ENCODE measurements at places on chromosomes 6 and 20.

GRCh38 chr6:22800451-22800850, 231.1 kb downstream of the HDGFL1 start:
- no peak for DNase-seq

- no peak for DNase-seq
These were observed 122.2 kb downstream of the ZDHHC14 start for GRCh38 chr6:157503018-157503747.

DNA sequence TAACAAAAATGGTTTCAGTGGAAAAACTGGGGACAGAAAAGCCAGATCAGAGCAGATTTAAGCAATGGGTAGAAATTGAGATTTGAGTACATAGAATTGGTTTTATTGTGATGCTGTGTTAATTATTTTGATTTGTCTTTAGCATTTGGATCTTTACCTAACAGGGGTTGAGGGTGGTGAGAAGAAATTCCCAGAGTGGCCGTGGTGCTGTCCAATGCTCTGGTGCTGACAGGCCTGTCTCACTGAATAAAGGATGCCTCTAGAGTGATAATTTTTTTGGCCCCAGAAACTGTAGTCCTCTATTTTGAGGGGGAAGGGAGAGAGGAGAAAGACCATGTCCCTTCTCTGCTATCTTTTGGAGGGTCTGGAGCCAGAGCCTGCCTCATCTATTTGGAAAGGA, 79.1 kb downstream of the LYRM2 start:
- DNase-seq = no peak

DNA sequence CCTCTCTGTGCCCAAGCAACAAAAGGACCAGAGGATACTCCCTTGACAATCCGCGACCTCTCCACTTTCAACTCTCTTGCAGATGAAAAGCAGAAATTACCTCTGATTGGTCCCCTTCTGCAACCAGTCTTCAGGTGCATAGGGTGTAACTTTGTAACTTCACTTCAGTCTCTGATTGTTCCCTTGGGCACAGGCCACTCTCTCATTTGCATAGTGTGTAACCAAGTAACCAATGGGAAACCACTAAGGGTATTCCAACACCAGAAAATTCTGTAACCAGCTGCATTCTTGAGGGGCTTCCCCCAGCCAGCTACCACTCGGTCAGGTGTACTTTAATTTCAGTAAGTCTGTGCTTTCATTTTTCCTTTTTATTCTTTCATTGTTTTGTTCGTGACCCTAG, 4.4 kb upstream of the RAET1L start:
- no peak for DNase-seq

DNA sequence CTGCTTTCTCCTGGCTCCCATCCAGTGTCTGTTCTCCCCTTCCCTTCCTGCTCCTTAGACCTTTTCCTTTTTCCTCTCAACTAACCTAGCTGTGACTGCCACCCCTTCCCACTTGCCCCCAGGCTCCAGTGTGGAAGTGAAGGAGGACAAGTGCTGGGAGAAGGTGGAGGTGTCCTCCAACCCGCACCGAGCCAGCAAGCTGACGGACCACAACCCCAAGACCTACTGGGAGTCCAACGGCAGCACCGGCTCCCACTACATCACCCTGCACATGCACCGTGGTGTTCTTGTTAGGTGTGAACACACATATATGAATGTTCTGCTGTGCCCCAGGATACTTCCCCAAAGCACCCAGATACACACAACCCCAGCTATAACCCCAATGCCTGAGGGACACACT, 18.5 kb downstream of the CUL9 start:
- no peak for DNase-seq

DNA sequence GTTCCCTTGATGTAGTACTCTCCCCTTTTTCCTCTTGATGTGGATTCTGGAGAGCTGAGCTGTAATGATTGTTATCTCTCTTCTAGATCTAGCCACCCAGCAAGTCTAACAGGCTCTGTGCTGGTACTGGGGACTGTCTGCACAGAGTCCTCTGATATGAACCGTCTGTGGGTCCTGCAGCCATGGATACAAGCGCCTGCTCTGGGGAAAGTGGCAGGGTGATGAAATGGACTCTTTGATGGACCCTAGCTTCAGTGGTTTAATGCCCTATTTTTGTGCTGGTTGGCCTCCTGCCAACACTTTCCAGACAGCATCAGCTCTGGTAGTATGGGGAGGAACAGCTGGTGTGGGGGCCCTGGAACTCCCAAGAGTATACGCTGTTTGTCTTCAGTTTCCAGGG, 216.3 kb downstream of the ADGRG6 start:
- no peak for DNase-seq

DNA sequence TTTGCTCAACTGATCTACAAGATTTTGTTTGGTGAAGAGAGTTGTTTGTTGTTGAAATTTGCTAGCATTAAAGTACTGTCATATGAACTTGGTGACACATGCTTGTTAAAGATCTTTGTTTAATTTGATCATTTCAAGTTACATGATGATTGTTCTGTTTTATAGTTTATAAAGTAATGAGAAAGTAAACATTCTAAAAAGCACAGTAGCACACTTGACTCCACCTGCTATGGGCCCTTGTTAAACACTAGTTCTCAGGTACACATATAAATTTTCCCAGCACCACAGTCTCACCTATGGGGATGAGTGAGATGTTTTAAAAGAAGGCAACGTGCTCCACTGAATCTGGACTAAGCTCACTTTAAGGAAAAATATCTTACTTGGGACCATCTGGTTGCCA, 14.1 kb downstream of the MCHR2 start:
- no peak for DNase-seq

DNA sequence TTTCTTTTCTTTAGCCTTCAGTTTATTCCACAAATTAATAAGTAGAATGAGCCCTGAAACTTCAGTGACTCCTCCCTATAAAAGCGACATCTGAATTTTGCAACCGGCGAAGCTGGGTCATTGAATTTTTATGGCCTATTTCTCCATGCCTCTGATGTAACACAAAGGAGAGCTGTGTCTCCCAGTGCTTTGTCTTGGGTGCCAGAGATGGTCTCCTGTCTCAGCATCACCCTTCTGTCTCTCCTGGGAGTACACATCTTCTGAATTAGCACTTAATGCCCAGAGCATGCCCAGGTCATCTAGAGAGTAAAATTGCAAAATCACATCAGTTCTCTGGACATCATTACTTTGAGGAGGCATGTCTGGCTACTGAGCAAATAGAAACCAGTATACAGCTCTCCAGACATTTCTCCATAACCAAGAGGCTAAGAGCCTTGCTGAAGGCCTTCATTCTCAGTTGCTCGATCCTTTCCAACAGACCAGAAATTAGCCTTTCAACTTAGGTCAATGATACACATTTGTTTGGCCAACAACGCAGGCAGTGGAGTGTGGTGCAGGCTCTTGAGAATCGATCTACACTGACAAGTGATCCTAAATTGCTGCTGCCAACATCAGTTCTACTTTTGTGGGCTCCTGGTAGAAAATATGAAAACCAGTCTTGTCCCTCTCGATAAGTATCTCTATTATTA, 176.0 kb upstream of the FOXQ1 start:
- no peak for DNase-seq

DNA sequence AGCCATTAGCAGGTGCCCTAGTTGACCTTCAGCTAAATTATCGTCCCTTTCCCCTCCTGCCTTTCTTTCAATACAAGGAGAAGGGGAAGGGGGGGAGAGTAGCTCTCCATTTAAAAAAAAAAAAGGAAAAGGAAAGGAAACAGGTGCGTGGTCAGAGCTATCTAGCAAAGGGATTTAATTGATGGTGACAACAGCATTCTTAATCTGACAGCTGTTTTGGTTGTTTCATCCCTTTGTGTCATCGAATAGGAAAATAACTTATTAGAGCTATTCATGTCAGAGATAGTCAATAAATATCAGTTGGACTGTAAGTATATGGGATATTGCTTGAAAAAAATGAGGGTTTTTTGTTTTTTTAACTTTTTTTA, 195.2 kb upstream of the SASH1 start:
- DNase-seq = no peak

GRCh38 chr6:52689857-52690256, 18.9 kb downstream of the TMEM14A start:
- no peak for DNase-seq

- no peak for DNase-seq
These were observed 1111.4 kb upstream of the CITED2 start for GRCh38 chr6:140485740-140486449.

- peak; percentile 8 for DNase-seq
These were observed 16.6 kb upstream of the FBXO9 start for GRCh38 chr6:53048431-53049195.

GRCh38 chr6:99026135-99026534, 78.4 kb upstream of the FBXL4 start:
- DNase-seq = no peak

GRCh38 chr20:62052842-62053464, 12.7 kb downstream of the TAF4 start:
- no peak for DNase-seq

GRCh38 chr6:164069350-164069990, 655.0 kb downstream of the QKI start:
- no peak for DNase-seq

- peak; percentile 88 for DNase-seq
These were observed 139.8 kb downstream of the OR2B2 start for GRCh38 chr6:27772261-27773001.

- DNase-seq = no peak
These were observed 1.9 kb downstream of the TAB2 start for GRCh38 chr6:149319422-149319821.

DNA sequence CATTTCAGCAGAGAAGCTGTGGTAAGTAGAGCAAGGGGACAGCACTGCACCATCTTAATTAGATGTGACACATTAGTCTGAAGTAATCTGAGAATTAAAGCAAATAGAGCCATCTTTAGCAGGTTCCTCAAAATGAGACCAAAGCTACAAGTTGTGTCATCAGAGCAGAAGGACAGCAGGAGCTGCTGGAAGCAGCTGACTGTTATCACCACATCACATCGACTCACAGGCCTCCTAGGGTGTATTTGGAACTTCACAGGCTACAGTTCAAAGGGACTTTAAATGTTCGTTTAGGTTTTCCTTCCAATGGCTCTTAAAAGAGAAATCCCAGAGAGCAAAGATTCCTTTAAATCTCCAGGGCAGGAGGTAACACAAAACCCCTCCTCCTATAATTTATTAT, 69.5 kb downstream of the LCA5 start:
- DNase-seq = no peak

- DNase-seq = no peak
These were observed 74.7 kb upstream of the SLC4A11 start for GRCh38 chr20:3313683-3314065.

DNA sequence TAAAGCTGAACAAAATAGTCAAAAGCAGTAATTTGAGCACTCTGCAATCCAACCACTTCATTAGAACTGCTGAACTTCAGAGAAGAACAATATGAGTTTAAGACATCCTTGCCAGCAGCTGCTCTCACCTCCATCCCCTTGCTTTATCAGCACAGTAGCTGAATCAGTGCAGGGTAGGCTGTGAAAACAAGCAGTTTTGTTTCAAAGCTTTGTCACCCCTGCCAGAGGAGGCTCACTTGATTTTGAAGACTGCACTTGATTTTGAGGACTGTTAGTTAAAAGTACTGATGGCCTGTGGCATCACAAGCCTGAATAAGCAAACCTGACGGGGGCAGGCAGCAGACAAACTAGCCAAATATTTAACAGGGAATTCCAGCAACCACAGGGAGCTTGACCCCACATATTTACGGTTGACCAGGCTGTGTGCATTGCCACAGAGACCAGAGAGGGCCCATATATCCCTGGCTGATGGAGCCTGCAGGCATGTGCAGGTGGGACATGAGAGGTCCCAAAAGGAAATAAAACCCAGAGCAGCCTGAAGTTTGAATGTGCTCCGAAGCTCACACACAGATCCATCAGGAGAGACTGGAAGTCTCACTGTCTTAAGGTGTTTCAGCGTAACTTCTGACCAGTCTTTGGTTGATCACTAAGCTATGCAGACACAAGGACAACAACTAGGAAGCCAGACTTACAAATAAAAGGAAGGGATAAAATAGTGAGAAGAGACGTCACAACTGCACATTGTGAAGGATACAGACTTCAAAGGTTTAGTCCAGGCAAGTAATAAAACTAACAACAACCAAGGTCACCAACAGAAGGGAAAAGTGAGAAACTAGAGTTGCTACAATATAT, 97.4 kb downstream of the PDSS2 start:
- DNase-seq = no peak

- DNase-seq = no peak
These were observed 19.0 kb downstream of the HECA start for GRCh38 chr6:139153855-139154254.

- DNase-seq = no peak
These were observed 35.5 kb upstream of the NXT1 start for GRCh38 chr20:23315099-23315498.

DNA sequence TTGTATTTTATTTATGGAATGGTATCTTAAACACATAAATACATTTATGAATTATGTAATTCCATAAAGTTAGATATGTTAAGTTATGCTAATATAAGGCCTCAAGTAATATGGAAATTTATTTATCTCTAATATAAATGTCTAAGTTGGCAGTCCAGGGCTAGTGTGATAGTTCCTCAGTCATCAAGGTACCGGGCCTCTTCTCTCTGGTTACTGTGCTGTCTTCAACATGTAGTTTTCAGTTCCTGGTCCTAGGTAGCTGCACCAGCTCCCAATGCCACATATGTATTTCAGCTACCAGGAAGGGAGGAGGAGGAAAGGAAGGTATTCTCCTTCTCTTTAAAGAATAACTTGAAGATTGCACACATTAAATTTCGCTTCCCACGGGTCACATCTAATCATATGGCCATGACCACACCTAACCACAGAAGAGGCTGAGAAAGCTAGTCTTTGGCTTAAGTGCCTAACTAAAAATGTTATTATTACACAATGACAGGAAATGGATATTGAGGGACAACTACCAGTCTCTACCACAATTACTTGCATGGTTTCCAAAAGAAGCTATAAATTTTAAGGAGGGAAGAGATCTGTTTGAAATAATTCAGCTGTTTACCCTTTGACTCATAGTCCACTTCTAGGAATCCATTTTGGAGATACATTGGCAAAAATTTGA, 68.6 kb downstream of the BCKDHB start:
- no peak for DNase-seq

- no peak for DNase-seq
These were observed 7.1 kb downstream of the UQCC2 start for GRCh38 chr6:33704215-33705066.

GRCh38 chr6:76633259-76633658, 560.8 kb upstream of the IMPG1 start:
- no peak for DNase-seq

DNA sequence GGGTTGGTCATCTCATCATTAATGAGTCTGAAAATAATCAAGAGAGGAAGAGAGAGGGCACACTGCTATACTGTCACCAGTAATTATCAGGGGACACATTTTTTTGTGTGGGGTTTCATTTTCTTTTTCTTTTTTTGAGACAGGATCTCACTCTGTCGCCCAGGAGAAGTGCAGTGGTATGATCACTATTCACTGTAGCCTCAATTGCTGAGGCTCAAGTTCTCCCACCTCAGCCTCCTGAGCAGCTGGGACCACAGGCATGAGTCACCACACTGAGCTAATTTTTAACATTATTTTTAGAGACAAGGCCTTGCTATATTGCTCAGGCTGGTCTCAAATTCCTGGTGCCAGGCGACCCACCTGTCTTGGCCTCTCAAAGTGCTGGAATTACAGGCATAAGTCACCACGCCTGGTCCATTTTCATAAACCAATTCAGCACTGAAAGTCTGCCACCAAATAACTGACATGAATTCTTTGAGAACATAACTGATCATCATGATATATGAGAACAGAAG, 43.3 kb downstream of the EPHA7 start:
- DNase-seq = no peak

GRCh38 chr6:117547688-117548621, 54.4 kb downstream of the GOPC start:
- peak; percentile 61 for DNase-seq

- DNase-seq = no peak
These were observed 7.4 kb downstream of the DLL1 start for GRCh38 chr6:170283212-170284081.

Measured in CD4-positive, alpha-beta T cell treated with Interleukin-17A for 4 hours (primary cell).